Activated CD8-positive, alpha-beta T cell treated with anti-CD3 and anti-CD28 coated beads, Interleukin-2, amount 10 ng/mL, durations not matched to agents 7 days and 5 days (primary cell): ENCODE measurements at places on chromosomes 11 and 22. TPM values are rescaled to one million over a fixed set of nuclear protein-coding genes. Genes with fewer than 3 reads are reported as not detected.

Gene PRDM10
- total RNA-seq: 15.9 TPM

Gene CLTCL1
- 0.44 TPM for total RNA-seq

Gene TRIM49
- not detected for total RNA-seq

Gene IFITM10
- total RNA-seq: 1.0 TPM

Gene SF3B2
- total RNA-seq: 241 TPM

Gene NXPE4
- not detected for total RNA-seq

Gene MMP12
- total RNA-seq: not detected
